Small intestine (tissue), 16 donors: ENCODE measurements at places on chromosomes 2 and 18. TPM values are rescaled to one million over a fixed set of nuclear protein-coding genes. Genes with fewer than 3 reads are reported as not detected.

The SCN9A gene
- polyA plus RNA-seq, result 1.7 TPM

The PLGLB2 gene
- 1.1 TPM for polyA plus RNA-seq

The EGR4 gene
- 0.04 TPM for polyA plus RNA-seq

GRCh38 chr2:100266126-100266525 lies 56.2 kb downstream of the LONRF2 start:
- H3K27ac ChIP-seq, result no peak overlapping the region
- DNase-seq, result no peak
- no peak overlapping the region for H3K4me3 ChIP-seq
- no peaks in the 10 kb centered on the region for H3K36me3 ChIP-seq
- peaks cover 10% of the 10 kb centered on the region for H3K4me1 ChIP-seq

DNA sequence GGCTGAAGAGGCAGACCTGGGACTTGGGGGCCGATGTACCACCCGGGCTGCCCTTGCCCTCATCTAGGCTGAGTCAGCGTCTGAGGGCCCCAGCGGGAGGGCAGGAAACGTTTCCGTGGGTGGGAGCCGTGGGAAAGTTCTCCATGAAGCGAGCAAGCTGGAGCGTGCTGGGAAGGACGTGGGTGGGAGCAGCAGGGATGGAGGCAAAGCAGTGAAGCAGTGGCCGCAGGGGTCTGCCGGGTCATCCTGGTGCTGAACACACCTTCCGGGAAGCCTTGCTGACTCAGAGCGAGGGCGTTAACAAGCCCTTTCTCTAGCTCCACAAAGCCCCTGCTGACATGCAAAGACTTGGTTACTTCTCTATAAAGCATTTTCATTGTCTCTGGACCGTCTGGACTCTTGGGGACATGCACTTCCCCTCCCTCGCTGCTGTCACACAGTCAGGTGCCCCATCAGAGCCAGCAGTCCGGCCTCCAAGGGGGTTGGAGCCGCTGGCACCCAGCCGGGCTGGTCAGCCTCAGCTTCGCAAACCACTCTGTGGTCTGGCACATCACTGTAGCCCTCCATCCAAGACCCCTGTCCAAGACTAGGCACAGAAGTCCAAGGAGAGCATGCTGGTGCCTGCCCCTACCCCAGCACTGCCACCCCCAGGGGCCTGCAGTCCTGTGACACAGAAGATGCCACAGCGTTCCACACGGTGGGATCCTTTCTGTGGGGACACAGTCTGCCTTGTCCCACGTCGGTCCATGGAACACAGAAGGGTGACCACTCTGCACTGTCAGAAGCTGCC lies 115.1 kb upstream of the GPC1 start:
- no peak overlapping the region for H3K27ac ChIP-seq
- no peaks in the 10 kb centered on the region for H3K36me3 ChIP-seq
- H3K27me3 ChIP-seq, result no peaks in the 10 kb centered on the region

- no peaks in the 10 kb centered on the region for H3K4me1 ChIP-seq
- peak; percentile 48 for DNase-seq
- no peak overlapping the region for H3K4me3 ChIP-seq
- H3K36me3 ChIP-seq, result no peaks in the 10 kb centered on the region
- H3K27me3 ChIP-seq, result no peaks in the 10 kb centered on the region
- H3K27ac ChIP-seq, result no peak overlapping the region
Observed at GRCh38 chr18:46148810-46149209, 44.6 kb downstream of the HAUS1 start.

DNA sequence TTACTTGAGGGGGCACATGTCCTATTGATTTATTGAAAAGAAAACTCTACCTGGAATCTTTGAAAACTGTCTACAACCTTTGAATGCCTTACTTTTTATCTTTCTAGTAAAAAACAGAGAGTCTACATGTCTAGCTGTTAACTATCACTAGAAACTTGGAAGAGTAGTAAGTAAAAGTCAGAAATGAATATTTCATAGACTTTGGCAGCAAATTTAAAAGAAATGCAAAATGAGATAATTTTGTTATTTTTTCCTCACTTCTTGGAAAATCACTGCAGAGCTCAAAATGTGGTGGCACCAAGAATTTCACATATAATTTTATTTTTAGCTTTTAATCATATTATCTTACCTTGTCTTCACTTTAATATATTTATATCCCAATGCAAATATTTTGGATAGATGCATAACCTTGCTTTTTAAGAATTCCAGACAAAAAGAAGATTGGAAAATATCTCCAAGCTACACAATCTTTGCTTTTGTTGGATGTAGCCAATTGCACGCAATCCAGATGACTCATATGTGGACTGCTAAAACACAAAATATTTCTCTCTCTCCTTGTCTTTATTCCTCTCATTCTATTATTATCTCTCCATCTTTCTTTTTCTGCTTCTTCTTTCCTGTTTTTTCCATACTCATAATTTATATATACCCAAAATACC lies 92.2 kb upstream of the DSEL start:
- peaks cover 5% of the 10 kb centered on the region for H3K4me1 ChIP-seq
- H3K27ac ChIP-seq, result no peak overlapping the region
- H3K4me3 ChIP-seq, result no peak overlapping the region
- H3K27me3 ChIP-seq, result no peaks in the 10 kb centered on the region
- H3K36me3 ChIP-seq, result no peaks in the 10 kb centered on the region
- DNase-seq, result no peak

- no peaks in the 10 kb centered on the region for H3K27me3 ChIP-seq
- no peaks in the 10 kb centered on the region for H3K4me1 ChIP-seq
- no peak for DNase-seq
- H3K27ac ChIP-seq, result no peak overlapping the region
- H3K4me3 ChIP-seq, result no peak overlapping the region
Observed at GRCh38 chr2:177464549-177464948, 72.0 kb downstream of the AGPS start.

GRCh38 chr2:218995972-218996711 lies 2.9 kb upstream of the CRYBA2 start:
- H3K36me3 ChIP-seq, result no peaks in the 10 kb centered on the region
- no peak overlapping the region for H3K27ac ChIP-seq
- H3K4me3 ChIP-seq, result peak overlapping the region; percentile 26
- DNase-seq, result peak; percentile 92
- H3K4me1 ChIP-seq, result peaks cover 4% of the 10 kb centered on the region
